ENCODE measurements at places on chromosomes 7 and 10. TPM values are rescaled to one million over a fixed set of nuclear protein-coding genes. Genes with fewer than 3 reads are reported as not detected.

The SLC26A3 gene
- not detected for polyA plus RNA-seq

The EPHA1 gene
- polyA plus RNA-seq = not detected

The ASB10 gene
- 4.2 TPM for polyA plus RNA-seq

The TAS2R38 gene
- 0.16 TPM for polyA plus RNA-seq

The ACTL6B gene
- not detected for polyA plus RNA-seq

The EIF3A gene
- 138 TPM for polyA plus RNA-seq

The SDK1 gene
- polyA plus RNA-seq = 2.8 TPM

The HELLS gene
- polyA plus RNA-seq = 20.0 TPM

The EXOC6 gene
- 37.7 TPM for polyA plus RNA-seq

The ZNF722 gene
- polyA plus RNA-seq = not detected

The NCF1 gene
- 2.4 TPM for polyA plus RNA-seq

The STEAP4 gene
- 5.2 TPM for polyA plus RNA-seq

The POU6F2 gene
- polyA plus RNA-seq = 0.11 TPM

The ANKRD2 gene
- 11.0 TPM for polyA plus RNA-seq

The OR2A1 gene
- polyA plus RNA-seq = not detected

The SYNPO2L gene
- not detected for polyA plus RNA-seq

The TACC2 gene
- 108 TPM for polyA plus RNA-seq

The SPDYE6 gene
- 8.8 TPM for polyA plus RNA-seq

The KCNMA1 gene
- polyA plus RNA-seq = 17.3 TPM

The SPOCK2 gene
- polyA plus RNA-seq = 9.5 TPM

The PDE6C gene
- polyA plus RNA-seq = 0.26 TPM

The GPR22 gene
- 0.29 TPM for polyA plus RNA-seq

The EMX2 gene
- 19.5 TPM for polyA plus RNA-seq

The GPR26 gene
- polyA plus RNA-seq = not detected

The LRRC4 gene
- polyA plus RNA-seq = 2.3 TPM

The C10orf53 gene
- not detected for polyA plus RNA-seq

The IL15RA gene
- 1.4 TPM for polyA plus RNA-seq

The CADPS2 gene
- polyA plus RNA-seq = 7.7 TPM

The NFE2L3 gene
- polyA plus RNA-seq = 5.6 TPM

The HMX2 gene
- not detected for polyA plus RNA-seq

The NRCAM gene
- 34.8 TPM for polyA plus RNA-seq

The MLXIPL gene
- polyA plus RNA-seq = not detected

The DPYSL4 gene
- 2.9 TPM for polyA plus RNA-seq

The BICC1 gene
- 24.7 TPM for polyA plus RNA-seq

The PRSS37 gene
- polyA plus RNA-seq = not detected

The UNC5B gene
- 9.7 TPM for polyA plus RNA-seq

The WAPL gene
- 28.6 TPM for polyA plus RNA-seq

The TMEM213 gene
- not detected for polyA plus RNA-seq

The POLR2J gene
- polyA plus RNA-seq = 29.5 TPM

The IDI1 gene
- 36.0 TPM for polyA plus RNA-seq

The JCAD gene
- polyA plus RNA-seq = 32.3 TPM

The INSYN2A gene
- polyA plus RNA-seq = 0.98 TPM

The CLRN3 gene
- not detected for polyA plus RNA-seq

The OGDHL gene
- polyA plus RNA-seq = 0.60 TPM

Measured in muscle of arm (tissue), 14 donors.